ENCODE measurements at places on chromosomes 6 and 20. TPM values are rescaled to one million over a fixed set of nuclear protein-coding genes. Genes with fewer than 3 reads are reported as not detected.

Gene ADGRF5
- total RNA-seq, result 2.5 TPM

Gene CLIC1
- total RNA-seq, result 372 TPM

Gene PRDM13
- total RNA-seq, result not detected

Gene CEBPB
- total RNA-seq, result 59.8 TPM

Gene SYTL3
- total RNA-seq, result 1.7 TPM

Gene MUC21
- 721 TPM for total RNA-seq

Gene OARD1
- total RNA-seq, result 17.4 TPM

Gene RIMS1
- total RNA-seq, result 0.48 TPM

Gene SLC22A3
- total RNA-seq, result 8.0 TPM

Gene ZDHHC14
- total RNA-seq, result 3.1 TPM

Gene MAP3K4
- 43.4 TPM for total RNA-seq

Gene CD109
- total RNA-seq, result 60.2 TPM

Gene EDN3
- 5.9 TPM for total RNA-seq

Gene PNPLA1
- 0.20 TPM for total RNA-seq

Gene MAP7
- total RNA-seq, result 29.9 TPM

Gene SLC22A16
- not detected for total RNA-seq

Gene ELOVL2
- 0.04 TPM for total RNA-seq

Gene NEDD9
- 4.1 TPM for total RNA-seq

Gene BNIP5
- not detected for total RNA-seq

Gene HLA-DQA1
- total RNA-seq, result 3.9 TPM

Gene OPRL1
- total RNA-seq, result 0.12 TPM

Gene DUSP15
- 0.64 TPM for total RNA-seq

Gene TGM3
- total RNA-seq, result 1,379 TPM

Gene MLIP
- total RNA-seq, result 8.5 TPM

Gene DSTN
- 222 TPM for total RNA-seq

Gene FNDC11
- total RNA-seq, result 0.28 TPM

Gene E2F1
- 3.7 TPM for total RNA-seq

Gene PGC
- total RNA-seq, result not detected

Gene REM1
- total RNA-seq, result 0.20 TPM

Gene TFAP2C
- total RNA-seq, result 30.8 TPM

Gene GUCA1A
- total RNA-seq, result not detected

Gene NRSN1
- total RNA-seq, result not detected

Gene TRIM10
- total RNA-seq, result not detected

Gene ARFRP1
- 31.1 TPM for total RNA-seq

Gene MCUR1
- total RNA-seq, result 24.6 TPM

Gene TNXB
- 7.6 TPM for total RNA-seq

Gene ADGRG6
- 14.2 TPM for total RNA-seq

Gene GLP1R
- total RNA-seq, result 0.08 TPM
